ENCODE measurements at places on chromosomes 6 and 20. TPM values are rescaled to one million over a fixed set of nuclear protein-coding genes. Genes with fewer than 3 reads are reported as not detected.

Gene FAM209B
- total RNA-seq = 0.42 TPM

DNA sequence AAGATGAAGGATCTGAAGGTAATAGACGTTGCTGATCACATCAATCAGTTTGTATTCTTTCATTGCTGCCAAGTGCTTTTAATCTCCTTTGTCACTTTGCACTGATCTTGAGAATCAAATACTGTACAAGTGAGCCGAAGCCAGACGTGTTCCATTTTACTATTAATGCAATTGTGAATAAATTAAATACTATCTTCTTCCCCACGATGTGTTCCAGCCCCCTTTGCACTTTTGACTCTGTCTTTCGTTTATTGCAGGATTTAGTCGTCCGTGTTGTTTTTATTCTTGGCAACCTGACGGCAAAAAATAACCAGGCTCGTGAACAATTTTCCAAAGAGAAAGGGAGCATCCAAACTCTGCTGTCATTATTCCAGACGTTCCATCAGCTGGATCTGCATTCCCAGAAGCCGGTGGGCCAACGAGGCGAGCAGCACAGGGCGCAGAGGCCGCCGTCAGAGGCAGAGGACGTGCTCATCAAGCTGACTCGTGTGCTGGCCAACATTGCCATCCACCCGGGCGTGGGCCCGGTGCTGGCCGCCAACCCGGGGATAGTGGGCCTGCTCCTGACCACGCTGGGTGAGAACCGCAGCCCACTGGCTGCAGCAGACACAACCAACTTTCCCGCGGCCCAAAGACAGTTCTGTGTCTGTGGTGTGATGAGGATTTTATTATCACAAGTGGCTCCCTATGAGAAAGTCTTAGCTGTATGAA, 104.7 kb downstream of the ARMC2 start:
- no peak overlapping the region for H3K4me3 ChIP-seq
- no peaks in the 10 kb centered on the region for H3K27me3 ChIP-seq
- no peaks in the 10 kb centered on the region for H3K36me3 ChIP-seq
- DNase-seq = no peak
- H3K4me1 ChIP-seq = peaks cover 18% of the 10 kb centered on the region
- no peak overlapping the region for H3K27ac ChIP-seq

Gene SFTA2
- total RNA-seq = 384 TPM

GRCh38 chr20:53595018-53595378, 1.4 kb upstream of the ZNF217 start:
- no peaks in the 10 kb centered on the region for H3K36me3 ChIP-seq
- no peak for DNase-seq
- H3K4me3 ChIP-seq = peak overlapping the region; percentile 67
- peaks cover 11% of the 10 kb centered on the region for H3K4me1 ChIP-seq
- H3K27me3 ChIP-seq = no peaks in the 10 kb centered on the region

DNA sequence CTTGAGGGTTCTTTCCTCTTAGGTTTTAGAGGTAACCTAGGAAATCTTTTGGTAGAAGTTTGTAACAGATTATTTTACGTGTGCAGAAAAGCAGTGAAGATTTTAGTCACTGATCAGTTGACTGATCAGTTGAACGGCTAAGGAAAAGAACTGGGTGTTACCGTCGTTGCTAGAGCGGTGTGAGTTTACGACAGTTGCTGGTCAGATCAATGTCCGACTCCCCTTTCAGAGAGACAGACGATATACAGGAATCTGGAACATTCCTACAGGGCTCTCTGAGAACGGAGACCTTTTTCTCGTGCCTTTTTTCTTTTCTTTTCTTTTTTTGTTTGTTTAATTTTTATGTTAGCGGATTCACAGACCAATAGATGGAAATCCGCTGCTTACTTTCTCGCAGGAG, 132.1 kb upstream of the ZNF184 start:
- no peak overlapping the region for H3K4me3 ChIP-seq
- no peak for DNase-seq
- no peak overlapping the region for H3K27ac ChIP-seq
- no peaks in the 10 kb centered on the region for H3K36me3 ChIP-seq
- H3K27me3 ChIP-seq = peaks cover 28% of the 10 kb centered on the region
- H3K4me1 ChIP-seq = no peaks in the 10 kb centered on the region

Gene RALGAPA2
- total RNA-seq = 55.4 TPM

- peaks cover 13% of the 10 kb centered on the region for H3K36me3 ChIP-seq
- H3K4me1 ChIP-seq = peaks cover 7% of the 10 kb centered on the region
- no peaks in the 10 kb centered on the region for H3K27me3 ChIP-seq
- H3K27ac ChIP-seq = no peak overlapping the region
- no peak for DNase-seq
- H3K4me3 ChIP-seq = no peak overlapping the region
Measured at GRCh38 chr6:119328892-119329793, 20.4 kb downstream of the MAN1A1 start.

Gene HEY2
- 3.6 TPM for total RNA-seq

Gene BTN3A1
- 54.5 TPM for total RNA-seq

Gene ROS1
- 80.2 TPM for total RNA-seq

Gene C4A
- 95.5 TPM for total RNA-seq

DNA sequence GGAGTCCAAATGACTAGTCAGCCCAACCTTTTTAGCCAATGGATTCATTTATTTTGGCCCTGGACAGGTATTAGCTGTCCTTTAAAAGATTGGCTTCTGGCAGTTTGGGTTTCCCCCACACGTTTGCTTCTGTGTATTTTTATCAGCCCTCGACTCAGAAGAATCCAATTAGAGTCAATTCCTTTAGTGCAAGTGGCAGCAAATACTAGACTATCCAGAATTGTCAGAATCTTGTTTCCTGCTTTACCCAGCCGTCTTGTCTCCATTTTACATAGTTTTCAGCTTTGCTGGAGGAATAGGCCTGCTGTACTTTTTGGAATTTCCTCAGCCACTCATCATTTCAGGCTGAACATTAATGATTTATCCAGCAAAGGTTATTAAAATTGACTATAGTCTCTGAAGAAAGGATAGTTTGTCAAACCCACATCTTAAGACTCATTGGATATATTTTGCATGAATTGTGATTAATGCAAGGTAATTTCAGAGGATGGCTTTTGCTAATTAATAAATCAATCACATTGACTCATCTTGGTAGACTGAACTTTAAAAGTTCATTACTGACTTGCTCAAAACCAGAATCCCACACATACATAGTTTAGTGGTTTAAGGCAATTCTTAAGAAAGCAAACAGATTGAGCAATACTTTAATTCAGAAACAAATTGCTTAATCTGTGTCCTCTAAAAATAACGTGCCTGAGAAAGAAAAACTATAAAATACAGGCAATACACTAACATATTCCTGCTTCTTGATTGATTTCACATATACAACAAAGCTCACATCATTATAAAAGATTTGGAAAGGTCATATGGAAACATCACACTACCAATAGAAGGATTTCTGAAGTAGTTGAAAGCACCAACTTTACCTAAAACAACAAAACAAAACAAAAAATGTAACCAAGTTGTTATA, 62.9 kb upstream of the ZNF217 start:
- no peaks in the 10 kb centered on the region for H3K27me3 ChIP-seq
- H3K36me3 ChIP-seq = no peaks in the 10 kb centered on the region
- H3K4me1 ChIP-seq = peaks cover 37% of the 10 kb centered on the region
- no peak for DNase-seq
- peak overlapping the region; percentile 70 for H3K27ac ChIP-seq
